ENCODE measurements at places on chromosomes 2 and 18.

DNA sequence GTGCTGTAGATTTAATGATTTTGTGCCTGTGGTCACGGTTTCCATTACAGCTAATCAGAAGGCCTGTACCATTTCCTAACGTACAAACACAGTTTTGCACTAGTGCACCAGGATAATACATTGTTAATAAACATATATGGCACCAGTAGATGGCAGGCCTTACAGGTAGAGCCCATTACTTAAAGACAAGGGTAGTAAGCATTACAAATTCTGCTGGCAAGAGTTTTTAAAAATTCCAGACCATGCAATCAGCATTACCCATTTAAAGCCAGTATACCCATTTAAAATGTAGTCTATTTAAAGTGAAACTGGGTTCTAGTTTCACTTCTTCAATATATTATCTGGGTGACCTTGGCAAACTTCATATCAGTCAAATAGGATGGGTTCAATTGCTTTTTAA lies 224.2 kb downstream of the NUP35 start:
- no peak for DNase-seq

GRCh38 chr2:227890495-227891079 lies 19.2 kb downstream of the DAW1 start:
- DNase-seq = no peak

- no peak for DNase-seq
These were observed 2.7 kb downstream of the CDH7 start for GRCh38 chr18:65753520-65753919.

DNA sequence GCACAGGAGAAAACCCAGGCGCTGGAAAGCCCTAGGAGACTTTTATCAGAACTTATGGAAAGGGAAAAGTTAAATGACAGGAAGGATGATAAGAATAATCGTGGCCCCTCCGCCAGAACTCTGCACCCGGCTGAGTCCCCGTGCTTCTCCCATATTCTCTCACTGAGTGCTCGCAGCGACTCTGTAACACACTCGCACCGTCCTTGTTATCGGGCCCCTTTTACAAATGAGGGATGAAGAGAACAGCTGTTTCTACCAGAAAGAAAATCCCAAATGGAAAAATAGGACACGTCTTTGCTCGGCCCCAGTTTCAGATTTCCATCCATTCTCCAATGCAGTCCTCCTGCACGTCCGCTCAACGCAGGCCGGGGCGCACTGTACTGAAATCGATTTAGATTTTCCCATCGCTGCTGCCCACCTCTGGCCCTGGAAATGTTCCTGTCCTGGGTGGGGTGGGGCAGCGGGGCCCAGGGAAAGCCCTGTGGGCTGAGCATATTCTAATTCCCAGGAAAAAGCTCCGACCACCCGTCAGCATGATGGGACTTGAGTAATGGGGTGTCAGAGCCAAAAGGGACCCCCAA lies 66.4 kb downstream of the KCNF1 start:
- DNase-seq = no peak

DNA sequence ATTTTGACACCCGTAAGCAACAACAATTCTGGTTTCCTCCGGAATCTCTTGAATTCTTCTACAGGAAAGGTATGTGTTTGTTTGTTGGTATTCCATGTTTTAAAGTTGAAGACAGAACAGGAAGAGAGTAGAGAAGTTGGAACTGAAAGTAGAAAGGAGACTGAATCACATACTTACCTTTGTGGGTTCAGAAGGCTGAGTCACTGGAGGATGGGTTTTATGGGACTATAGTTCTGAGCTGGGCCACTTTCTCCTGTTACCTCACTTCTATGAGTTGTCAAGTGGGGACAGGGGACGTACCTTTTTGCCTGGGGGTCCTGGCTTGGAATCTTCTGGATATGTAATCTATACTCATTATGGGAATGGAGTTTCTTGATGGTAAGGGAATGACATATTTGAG lies 40.9 kb downstream of the KDM3A start:
- DNase-seq = no peak

DNA sequence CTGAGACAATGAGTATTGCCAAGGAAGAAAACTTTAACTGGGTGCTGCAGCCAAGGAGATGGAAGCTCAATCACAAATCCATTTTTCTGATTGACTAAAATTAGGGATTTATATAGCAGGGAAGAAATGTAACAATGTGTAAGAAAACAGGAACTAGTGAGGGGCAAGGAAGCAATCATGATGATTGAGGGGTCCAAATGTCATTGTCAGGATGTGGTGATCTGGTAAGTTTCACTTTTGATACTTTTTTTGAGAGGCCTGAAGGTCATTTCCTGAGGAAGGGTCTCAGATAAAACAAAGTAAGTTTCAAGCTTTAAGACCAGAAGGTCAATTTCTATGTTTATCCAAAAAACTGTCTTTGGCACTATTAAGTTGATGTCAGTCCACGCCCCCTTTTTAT lies 12.0 kb upstream of the GCC2 start:
- DNase-seq = no peak

- DNase-seq = no peak
These were observed 123.5 kb downstream of the ATAD2B start for GRCh38 chr2:23803264-23803964.

GRCh38 chr2:157164370-157164769 lies 93.1 kb upstream of the GALNT5 start:
- no peak for DNase-seq

- no peak for DNase-seq
These were observed 30.8 kb downstream of the SH3YL1 start for GRCh38 chr2:233030-233429.

GRCh38 chr2:38900726-38901125 lies 11.1 kb downstream of the ARHGEF33 start:
- DNase-seq = no peak

- DNase-seq = no peak
These were observed 19.9 kb downstream of the ARMC9 start for GRCh38 chr2:231218366-231218765.

DNA sequence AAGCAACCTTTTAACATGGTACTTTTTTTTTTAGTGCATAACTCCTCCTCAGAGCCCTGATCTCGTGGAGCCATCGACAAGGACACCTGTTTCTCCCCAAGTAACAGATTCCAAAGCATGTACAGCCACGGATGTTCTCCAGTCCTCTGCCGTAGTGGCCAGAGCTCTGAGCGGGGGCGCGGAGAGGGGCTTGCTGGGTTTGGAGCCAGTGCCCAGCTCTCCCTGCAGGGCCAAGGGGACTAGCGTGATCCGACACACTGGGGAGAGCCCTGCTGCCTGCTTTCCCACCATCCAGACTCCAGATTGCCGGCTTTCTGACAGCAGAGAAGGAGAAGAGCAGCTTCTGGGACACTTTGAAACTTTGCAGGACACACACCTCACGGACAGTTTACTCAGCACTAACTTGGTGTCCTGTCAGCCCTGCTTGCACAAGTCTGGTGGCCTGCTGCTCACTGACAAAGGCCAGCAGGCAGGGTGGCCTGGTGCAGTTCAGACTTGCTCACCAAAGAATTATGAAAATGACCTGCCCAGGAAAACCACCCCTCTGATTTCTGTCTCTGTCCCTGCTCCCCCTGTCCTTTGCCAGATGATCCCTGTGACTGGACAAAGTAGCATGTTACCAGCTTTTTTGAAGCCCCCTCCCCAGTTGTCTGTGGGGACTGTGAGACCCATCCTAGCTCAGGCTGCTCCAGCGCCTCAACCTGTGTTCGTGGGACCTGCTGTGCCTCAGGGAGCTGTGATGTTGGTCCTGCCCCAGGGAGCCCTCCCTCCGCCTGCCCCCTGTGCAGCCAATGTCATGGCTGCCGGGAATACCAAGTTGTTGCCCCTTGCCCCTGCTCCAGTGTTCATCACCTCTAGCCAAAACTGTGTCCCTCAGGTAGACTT lies 4.5 kb downstream of the KLF11 start:
- DNase-seq = no peak

- DNase-seq = no peak
These were observed 372.4 kb upstream of the SLC8A1 start for GRCh38 chr2:40824278-40824677.
